GM12865 (cell line): ENCODE measurements at places on chromosomes 2 and 18.

- DNase-seq, result no peak
Observed at GRCh38 chr2:96534701-96535181, 1.8 kb upstream of the ARID5A start.

GRCh38 chr2:171999161-171999560 is 592 bp upstream of the METAP1D start:
- no peak for DNase-seq

GRCh38 chr2:210421916-210422315 is 54.6 kb downstream of the LANCL1 start:
- DNase-seq, result no peak

GRCh38 chr2:66846887-66847286 is 412.0 kb downstream of the MEIS1 start:
- no peak for DNase-seq

- DNase-seq, result no peak
Observed at GRCh38 chr18:61132031-61132430, 201.2 kb upstream of the CDH20 start.

- DNase-seq, result no peak
Observed at GRCh38 chr2:44371445-44371844, 9.7 kb downstream of the CAMKMT start.

DNA sequence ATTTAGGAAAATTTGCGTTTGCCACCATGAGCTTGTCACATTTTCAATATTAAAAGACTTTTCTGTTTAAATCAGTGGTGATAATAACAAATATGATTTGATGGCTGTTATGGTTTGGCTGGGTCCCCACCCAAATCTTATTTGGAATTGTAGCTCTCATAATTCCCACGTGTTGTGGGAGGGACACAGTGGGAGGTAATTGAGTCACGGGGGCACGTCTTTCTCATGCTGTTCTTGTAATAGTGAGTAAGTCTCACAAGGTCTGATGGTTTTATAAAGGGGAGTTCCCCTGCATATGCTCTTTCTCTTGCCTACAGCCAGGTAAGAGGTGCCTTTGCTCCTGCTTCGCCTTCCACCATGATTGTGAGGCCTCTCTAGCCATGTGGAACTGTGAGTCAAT is 83.4 kb upstream of the RGPD4 start:
- no peak for DNase-seq
